ENCODE measurements at places on chromosomes 7 and 10.
A peak's percentile ranks its signal among the peaks of the same experiment; 100 is the strongest.

GRCh38 chr7:86786376-86786775 is 142.7 kb downstream of the GRM3 start:
- no peak for DNase-seq

DNA sequence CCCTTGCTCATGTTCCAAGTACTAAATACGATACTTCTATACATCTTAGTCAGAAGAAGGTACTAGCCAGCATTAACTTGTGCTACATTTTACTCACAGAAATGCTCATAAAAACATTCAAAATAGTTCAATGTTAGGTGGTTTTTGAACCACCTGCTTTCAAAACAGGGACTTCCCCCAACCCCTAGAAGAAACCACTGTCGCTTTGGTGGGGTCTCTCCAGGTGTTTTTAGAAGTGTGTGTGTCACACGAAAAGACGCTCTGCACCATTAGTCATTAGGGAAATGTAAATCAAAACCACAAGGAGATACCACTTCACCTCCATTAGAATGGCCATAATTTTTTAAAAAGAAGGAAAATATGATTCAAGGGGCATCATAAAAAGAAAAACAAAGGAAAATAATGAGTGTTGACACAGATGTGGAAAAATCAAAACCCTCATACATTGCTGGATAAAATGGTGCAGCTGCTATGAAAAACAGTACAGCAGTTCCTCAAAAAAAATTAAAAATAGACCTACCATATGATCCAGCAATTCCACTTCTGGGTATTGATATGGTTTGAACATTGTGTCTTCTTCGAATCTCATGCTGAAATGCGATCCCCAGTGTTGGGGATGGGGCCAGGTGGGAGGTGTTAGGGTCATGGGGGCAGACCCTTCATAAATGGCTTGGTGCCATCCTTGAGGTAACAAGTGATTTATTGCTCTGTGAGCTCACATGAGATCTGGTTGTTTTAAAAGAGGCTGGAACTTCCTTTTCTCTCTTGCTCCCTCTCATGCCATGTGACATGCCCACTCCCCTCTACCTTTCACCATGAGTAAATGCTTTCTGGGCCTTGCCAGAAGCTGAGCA is 74.2 kb downstream of the MALSU1 start:
- DNase-seq = no peak

DNA sequence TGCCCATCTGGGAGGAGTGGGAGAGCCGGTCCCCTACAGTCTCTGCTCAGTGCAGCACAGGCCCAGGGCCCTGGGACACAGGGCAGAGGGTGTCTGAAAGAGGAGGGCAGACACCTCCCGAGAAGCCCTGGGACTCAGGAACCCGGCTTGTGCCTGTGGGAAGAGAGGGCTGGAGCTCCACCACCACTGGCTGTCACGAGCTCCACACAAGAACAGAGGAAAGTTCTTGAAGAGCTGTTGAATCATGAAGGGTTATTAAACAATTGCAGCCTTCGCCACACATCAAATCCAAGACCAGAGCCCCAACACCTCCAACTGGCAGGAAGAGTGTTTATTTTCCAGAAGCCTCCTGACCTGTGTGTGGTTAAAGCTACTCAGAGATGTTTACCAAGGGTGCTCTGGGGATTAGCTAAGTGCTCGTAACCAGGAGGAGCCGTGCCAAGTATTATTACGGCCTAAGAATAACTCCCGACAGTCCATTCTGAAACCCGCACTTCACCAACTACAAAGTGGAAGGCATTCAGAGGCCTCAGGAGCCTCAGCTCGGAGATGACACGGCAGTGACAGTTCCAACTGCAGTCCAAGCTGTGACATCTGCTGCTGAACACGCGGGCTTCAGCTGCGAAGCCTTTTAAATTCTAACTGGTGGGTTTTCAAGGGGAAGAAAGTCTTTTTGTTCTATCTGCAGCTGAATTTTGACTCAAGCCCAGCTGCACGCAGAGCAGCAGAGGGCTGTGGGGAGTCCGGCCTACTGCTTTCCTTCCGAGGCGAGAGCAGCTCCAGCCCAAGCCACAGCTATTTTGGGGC is 75.1 kb downstream of the MAD1L1 start:
- DNase-seq = peak; percentile 61

- DNase-seq = peak; percentile 78
Measured at GRCh38 chr10:86647773-86648703, 6.3 kb upstream of the OPN4 start.

DNA sequence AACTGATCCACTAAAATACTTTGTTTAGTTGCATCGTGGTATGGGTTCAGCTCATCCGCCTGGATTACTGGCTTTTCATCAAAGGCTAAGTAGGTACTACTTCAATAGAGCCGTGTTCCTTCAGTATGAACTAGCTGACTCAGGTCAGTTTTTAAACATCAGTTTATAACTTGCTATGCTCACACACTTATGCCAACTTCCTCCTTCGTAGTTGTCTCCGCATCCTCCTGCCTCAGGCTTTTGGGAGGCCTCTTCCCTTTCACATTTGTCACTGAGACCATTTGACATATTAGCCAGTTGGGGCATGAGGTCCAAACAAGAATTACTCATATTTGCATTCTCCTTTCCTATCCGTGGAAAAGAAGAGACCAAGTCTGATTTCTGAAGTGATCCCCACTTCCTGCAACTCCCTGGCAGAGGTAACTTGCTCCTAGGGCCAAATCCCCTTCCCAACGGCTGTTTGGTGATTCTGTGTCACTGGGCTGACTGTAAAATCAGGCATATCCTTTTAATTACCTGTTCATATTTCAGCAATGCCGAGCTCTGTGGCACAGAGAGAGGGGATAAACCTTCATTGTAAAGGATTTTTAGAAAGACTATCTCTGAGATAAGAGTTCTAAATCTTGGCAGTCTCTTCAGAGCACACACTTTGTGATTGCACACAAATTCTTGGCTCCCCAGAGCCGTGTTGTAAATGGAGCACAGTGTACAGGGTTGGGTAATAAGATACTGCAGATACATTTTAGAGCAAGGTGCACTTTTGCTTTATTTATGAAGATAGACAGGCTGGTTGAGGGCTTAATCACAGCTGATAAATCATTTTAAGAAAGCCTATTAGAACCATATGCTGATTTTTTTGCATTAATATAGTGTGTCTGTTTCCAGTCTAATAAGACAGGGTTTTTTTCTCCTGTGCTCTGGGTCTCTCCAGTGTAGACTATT is 108.0 kb downstream of the CREB5 start:
- DNase-seq = no peak

- DNase-seq = no peak
Measured at GRCh38 chr7:101985057-101985902, 167.9 kb downstream of the CUX1 start.

- DNase-seq = no peak
Measured at GRCh38 chr10:10247585-10247984, 770.1 kb upstream of the CELF2 start.

GRCh38 chr10:82908751-82909150 is 1033.8 kb downstream of the NRG3 start:
- no peak for DNase-seq

DNA sequence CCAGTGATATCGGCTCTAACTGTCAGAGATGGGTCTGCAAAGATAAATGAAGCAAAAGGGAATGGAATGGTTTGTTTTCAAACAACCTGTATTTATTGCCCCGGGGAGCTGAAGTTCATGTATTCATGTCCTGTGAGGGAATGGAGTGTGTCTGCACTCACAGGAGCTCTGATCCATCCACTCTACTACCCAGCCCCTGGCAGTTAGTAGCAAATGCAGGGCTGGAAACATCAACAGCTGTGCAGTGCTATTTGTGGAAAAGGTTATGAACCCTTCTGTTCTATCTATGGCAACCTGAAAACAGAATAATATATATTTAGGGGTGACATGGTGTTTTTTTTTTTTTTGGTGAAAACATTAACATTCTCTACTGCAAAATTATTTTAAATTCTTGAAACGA is 9.8 kb downstream of the AGR2 start:
- no peak for DNase-seq

- no peak for DNase-seq
Measured at GRCh38 chr7:25968205-25968993, 183.6 kb upstream of the NFE2L3 start.

DNA sequence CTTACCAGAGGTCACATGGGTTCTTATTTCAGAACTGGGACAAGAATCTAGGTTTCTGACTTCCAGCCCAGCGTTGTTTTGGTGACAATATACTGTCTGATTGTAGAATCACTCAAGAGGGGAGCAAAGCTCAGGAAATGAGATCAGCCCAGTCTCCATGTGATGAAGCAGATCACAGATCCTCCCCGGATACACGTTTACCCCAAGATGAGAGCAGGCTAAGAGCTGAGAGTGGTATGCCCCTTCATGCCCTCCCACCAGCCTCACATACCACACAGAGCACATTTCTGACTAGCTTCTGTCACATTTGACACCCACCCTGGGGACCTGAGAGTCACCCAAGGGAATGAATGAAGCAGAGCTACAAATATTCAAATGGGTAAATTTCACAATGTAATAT is 27.1 kb upstream of the PRKCQ start:
- no peak for DNase-seq

DNA sequence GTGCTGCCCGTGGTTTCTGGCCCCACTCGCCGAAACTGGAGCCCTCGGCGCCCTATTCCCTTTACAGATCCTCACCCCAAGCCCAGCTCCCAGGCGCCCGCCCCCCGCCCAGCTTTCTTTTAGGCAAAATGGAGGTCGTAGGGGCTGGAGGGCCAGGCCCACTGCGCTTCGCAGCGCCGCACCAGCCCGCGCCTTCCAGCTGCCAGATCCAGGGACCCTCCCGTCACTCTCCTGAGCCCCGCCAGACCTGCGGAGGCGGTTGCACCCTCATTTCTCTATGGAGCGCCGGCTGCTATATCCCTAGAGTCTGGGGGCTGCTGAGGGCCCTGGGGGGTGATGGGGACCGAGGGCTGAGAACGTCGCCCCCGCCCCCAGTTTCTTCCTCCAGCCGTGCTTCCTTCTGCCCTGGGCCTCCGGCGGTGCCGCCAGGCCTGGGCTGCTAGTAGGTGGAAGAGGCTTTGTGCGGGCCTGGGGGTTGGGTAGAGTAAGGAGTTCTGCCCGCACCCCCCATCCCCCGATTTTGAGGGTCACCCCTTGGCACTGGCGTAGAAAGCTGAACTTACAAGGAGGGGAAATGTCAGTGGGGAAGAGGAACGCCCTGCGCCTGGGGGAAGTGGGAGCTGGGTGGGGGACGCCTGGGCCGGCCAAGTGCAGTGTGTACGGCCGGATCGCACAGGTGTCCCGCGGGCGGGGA is 1.0 kb downstream of the GNB2 start:
- peak; percentile 39 for DNase-seq

DNA sequence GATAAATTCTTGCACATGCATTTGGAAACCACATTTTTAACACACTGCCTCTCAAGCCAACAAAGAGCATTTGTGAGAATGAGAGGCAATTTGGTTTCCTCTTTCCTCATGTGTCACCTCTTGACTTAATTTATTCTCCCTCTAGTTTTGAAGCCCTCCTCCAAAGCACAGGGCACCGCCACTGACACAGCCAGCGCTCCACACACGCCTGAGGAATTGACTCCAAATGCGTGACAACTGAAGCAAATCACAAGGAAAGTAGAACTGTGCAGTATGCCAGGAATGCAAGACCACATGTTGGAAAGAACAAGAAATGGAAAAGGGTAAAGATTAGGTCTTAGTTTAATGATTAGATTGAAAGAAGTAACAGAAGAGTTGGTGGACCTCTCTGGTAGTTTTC is 173.3 kb downstream of the LSM5 start:
- no peak for DNase-seq

- no peak for DNase-seq
Measured at GRCh38 chr7:51592842-51593599, 276.4 kb upstream of the COBL start.

DNA sequence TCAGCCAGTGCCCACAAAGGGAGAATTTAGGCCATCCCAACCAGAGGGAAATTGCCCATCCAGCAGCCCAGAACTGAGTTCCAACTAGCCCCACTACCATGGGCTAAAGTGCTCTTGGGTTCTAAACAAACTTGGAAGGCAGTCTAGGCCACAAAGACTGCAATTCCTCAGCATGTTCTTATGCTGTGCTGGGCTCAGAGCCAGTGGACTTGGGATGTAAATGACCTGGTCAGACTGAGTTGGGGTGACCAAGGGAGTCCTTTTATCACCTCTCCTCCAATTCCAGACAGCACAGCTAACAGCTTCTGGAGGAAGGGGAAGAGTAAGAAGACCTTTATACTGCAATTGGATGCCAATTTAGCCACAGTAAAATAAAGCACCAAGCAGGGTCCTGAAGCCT is 607.2 kb upstream of the KCND2 start:
- no peak for DNase-seq

GRCh38 chr7:104964626-104965236 is 49.3 kb upstream of the KMT2E start:
- no peak for DNase-seq

DNA sequence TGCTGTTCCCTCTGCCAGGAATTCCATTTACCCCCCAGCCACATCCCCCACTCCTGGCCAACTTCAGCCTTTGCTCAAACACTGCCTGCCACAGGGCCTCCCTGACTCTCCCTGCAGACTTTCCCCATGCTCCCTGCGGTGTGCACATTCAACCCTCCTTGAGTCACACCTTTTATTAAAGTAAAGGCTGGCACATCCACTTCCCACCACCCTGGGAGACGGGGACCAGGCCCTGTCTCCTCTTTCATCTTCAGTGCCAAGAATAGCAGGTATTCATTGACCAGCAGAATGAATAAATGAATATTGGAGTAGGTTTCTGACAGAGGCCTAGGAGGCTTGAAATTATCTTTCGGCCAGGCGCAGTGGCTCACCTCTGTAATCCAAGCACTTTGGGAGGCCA is 91.4 kb downstream of the GRK5 start:
- DNase-seq = no peak
